ENCODE measurements at places on chromosomes 11 and 22.

DNA sequence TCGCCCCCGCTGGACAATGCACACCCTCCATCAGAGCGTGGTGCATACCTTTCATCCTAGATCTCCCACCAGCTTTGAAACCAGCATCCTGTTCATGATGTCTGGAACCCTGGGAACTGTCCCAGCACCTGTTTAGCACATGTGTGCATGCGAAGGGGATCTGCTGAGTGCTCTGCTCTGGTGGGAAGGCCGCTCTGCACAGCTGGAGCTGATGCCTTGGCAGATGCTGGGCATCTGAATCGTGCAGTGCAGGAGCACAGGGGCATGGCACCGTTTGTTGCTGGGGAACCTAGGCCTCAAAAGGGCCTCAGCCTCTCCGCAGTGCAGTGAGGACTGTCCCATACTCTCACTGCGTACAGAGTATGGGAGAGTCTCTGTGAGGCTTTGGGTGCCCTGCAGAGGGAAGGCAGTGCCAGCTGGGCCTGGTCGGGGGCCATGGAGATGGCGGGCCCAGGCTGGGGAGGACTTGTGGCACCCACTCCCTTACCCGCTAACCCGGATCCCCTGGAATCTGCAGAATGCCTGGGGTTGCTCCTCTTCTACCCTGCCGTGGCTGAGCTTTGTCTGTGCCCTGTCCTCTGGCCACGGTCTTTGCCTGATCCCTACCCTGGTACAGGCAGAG is 72.9 kb upstream of the ATXN10 start:
- no peak for DNase-seq

- no peak for DNase-seq
These were observed 57.8 kb upstream of the PTPN5 start for GRCh38 chr11:18849406-18849805.

- DNase-seq, result no peak
These were observed 406.3 kb downstream of the ETS1 start for GRCh38 chr11:128181088-128181480.

DNA sequence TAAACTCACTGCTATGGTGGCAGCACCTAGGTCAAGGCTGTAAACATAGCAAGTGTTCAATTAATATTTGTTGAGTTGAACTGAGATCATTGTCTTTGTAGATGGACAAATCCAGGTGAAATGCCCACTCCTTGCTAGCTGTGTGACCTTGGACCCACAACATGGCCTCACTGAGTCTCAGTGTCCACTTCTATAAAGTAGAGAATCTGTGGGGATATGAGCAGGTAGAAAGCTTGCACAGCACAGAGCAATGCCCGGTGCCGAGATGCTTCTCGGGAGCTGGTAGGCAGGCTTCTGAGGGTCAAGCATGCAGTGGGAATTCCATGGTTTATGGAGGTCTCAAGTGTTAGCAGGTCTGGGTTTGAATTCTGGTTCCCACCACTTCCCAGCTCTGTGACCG is 97.9 kb upstream of the SYT13 start:
- DNase-seq, result no peak

DNA sequence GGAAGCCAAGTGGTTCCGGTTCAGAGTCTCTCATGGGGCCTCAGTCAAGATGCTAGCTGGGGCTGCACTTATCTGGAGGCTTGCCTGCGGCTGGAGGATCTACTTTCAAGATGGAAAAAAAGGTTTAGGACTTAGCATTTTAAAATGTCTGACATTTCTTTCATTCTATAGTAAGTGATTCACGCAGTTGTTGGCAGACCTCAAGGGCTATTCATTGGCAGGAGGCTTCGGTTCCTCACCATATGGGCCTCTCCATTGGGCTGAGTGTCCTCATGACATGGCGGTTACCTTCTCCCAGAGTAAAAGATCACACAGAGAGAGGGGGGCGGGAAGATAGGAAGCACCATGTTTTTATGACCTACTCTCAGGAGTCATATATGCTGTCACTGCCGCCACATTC is 298.0 kb upstream of the PLET1 start:
- no peak for DNase-seq

DNA sequence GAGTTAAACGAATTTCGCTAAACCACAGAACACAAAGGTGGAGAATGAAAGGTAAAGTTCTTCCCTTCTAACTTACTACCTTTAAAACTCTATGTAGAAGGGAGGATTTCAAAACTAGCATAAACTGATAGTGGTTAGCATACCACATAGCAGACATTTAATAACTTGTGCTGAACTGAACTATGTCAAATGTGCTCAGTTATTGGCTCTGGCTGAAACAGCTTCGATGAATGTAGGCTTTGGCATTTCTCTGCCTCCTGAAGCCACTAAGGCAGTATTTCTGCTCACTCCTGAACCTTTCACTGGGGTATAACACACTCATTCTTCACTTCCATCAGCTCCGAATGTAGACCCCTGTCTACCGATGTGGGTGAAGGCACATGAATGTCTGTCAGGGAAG is 1188.1 kb downstream of the LRRC4C start:
- no peak for DNase-seq
